ENCODE measurements at places on chromosomes 3 and 15.

DNA sequence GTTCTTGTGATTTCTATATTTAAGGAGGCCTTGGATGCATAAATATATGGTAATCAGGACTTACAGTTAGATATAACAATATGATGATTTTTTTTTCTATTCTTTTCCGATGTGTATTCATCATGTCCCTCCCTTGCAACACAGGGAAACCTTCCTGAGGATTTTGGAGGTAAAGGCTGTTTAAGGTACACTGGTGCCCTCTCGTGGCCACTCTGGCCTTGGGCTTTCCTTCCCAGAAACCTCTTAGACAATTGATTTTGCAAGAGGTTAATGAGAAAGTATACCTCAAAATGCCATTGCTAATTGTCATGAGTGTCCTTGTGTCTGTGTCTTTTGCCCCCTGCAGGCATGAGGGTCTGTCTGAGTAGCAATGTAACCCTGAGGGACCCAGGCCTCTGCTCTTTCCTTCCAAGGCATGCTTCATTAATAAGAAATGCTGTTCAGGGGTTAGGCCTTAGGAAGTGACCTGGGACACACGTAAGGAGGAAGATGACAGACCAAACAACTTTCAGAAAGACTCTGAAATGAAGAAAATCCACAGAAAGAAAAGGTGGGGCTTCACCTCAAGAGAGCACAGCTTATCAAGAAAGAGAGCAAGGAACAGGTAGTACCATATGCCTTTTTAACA is 70.3 kb upstream of the PPP2R3A start:
- DNase-seq: peak; percentile 72

- peak; percentile 0 for DNase-seq
Measured at GRCh38 chr3:68919000-68919399, 13.3 kb downstream of the TAFA4 start.

DNA sequence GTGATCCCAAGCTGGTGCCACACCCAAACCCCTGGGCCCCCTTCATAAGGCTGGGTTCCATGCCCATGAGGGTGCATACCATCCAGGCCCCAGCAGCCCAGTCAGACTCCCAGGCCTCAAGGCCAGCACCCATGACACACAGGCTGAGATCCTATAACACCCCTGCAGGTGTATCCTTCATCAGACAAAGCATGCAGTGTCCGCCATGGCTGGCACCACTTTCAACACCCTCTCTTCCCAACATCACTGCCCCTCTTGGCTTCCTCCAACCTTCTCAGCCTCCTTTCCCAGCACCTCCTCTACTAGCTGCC is 3.5 kb downstream of the CCDC51 start:
- DNase-seq: no peak

DNA sequence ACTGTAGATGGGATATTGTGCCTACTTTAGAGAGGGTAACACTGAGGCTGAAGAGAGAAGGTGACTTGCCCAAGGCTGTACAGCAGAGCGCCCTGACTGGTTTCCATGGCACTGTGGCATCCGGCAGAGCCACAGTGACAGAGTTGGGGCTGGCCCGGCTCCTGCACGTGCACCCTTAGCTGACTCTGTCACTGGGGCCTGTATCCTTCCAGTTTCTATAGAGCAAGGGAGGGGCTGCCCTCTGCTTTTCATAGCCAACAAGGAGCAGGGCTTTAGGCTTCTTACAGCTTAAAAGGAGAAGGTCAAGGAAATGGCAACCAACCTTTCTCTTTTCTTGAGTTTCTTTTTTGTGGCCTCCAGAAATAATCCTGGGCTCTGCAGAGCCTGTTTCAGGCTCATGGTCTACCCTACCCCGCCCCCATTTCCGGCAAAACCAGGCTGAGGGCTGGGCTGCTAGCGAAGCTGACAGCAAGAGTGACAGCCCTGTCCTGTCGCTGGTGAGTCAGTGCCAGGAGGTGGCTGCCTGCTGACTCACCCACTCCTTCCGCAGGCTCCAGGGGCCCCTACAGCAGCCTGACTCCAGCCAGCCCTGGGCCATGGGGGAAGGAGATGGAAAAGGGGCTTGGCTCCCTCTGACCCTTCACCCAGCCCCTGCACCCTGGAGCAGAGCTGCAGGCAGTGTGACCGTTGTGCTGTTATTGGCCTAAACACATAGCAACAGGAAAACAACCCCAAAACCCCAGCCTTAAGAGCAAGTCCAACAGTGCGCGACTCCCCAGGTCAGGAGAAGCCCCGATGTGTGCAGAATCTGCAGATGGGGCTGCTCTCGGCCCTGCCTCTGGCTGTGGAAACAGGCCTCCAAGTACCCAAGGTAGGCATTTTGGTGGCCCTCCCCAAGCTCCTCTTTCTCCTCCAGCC is 29.8 kb downstream of the SLC6A6 start:
- peak; percentile 96 for DNase-seq

DNA sequence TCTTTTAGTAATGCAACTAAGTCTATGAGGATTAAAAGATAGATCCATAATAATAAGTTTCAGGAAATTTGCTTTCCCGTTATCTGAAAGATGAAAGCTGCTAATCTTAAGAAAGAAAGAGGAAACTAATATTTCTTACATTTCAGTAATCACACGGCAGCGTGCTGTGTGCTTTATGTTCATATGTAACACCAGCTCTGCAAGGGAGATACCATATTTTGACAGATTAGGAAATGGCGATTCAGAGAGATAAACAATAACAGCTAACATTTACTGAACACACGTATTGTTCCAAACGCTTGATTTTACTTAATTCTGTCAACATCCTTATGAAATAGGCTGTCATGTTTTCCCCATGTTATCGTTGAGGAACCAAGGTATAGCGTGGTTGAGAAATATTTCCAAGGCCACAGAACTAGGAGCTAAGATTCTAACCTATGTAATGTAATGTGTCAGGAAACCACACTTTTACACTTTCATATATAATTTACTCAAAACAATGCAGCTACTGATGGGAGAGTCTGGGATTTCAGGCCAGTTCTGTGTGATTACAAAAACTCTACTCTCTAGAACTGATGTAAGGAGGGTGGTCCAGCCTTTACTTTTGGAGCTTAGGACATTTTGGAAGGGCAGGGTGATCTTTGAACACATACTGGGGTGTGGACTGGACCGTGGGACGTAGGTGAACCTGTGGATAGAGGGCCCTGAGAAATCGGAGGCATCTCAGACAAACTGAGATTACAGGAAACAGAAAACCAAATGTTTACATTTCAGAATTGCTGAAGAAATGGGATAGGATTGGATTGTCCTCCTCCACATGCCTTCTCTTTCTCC is 100.6 kb downstream of the IL1RAP start:
- DNase-seq: no peak

DNA sequence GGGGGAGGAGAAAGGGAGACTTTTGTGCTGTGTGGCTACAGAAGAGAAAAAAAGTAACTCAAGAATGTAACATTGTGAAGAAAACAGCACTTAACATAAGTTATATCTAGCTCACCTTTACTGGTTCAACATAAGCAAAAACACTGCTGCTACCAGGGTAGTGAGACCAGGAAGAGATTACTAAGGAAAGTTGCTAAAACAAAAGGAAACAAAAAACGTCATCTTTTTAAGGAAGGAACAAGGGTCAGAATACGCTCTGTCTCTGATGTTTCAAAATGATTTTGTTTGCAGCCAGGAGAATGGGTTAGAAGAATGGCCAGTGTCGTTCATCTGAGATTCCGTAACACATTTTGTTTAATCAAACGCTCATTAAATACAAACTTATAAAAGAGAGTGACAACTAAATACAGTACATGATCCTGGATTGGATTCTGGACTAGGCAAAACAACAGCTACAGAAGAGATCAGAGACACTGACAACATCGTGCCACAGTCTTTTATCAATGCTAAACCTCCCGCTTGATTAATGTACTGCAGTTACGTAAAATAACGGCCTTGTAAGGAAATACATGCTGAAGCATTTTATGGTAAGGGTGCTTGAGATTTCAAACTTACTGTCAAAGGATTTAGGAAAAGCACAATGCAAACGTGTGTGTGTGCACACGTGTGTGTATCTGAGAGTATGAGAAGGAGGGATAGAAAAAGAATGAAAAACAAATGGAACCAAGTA is 67.7 kb downstream of the FOXP1 start:
- DNase-seq: no peak

DNA sequence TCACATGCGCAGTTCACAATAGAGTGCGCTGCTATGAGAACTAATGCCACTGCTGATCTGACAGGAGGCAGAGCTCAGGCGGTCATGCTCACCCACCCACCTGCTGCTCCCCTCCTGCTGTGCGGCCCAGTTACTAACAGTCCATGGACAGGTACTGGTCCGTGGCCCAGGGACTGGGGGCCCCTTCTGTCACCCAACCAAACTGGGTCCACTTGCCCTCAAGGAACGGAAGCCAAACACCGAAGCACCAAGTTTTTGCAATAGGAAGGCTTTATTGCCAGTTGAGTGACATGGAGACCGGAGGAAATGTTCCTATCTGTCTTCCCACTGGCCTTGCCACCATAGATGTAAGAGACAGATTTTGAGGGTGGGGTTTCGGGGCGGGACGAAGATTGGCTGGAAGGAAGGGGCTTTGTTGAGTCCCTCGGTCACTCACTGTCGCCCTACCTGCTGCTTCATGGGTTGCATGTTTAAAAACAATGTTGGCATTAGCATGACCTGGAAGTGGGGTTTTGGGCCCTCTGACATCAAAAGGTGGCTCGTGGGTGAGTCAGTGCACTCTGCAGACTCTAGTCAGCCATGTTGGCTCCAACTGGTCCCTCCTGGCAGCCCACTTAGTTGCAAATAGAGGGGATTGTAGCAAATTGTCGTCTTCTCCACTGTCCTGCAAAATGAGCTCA is 141.0 kb downstream of the TJP1 start:
- DNase-seq: no peak

DNA sequence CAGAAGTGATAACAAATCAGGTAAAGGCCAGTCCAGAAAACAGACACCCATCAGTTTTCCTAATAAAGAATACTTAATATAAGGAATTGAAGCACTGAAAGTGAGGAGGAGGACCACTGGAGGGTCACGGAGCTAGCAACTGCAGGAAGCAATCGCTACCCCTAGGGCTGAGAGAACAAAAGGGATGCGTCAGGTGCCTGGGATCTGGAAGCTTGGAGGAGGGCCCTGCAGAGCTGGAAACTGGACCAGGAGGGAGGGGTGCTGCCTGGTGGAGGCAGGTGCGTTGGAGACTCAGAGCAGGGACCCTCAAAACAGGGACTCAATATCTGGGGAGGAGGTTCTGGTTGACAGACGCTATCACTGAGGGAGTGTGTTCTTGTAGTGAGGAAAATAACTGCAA is 308.1 kb upstream of the RASGRP1 start:
- DNase-seq: no peak

DNA sequence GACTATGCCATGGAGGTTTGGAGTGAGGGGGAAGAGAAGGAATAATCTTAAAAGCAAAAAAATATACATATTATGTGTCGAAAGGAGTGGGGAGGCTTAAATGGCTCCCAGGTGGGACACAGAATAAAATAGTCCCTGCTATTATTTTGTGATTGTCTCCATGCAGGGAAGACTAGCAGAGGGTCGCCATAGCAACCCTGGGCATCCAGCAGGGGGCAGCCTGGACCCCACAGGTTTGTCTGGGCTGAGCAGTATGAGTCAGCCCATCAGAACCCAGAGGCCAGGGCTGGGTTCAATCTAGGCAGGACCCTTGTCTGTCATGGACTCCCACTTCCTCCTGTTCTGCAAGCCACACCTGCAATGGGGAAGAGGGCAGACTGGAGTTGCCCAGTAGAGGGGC is 17.6 kb upstream of the LINGO1 start:
- peak; percentile 46 for DNase-seq

DNA sequence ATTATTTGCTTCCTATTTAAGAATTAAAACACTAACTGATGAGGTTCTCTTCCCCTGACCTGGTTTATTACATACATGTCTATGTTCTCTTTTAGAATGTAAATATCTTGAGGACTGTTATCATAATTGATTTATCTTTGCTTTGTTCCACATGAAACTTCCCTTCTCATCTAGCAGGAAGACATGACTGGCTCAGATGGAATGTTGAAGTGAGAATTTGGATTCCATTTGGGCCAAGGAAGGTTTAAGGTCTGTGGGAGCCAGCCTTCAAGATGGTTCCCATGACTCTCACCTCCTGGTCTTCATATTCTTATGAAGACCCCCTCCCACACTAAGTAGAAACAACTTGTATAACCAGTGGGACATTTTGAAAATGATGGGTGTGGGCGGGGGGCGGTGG is 222.2 kb upstream of the GADL1 start:
- no peak for DNase-seq

DNA sequence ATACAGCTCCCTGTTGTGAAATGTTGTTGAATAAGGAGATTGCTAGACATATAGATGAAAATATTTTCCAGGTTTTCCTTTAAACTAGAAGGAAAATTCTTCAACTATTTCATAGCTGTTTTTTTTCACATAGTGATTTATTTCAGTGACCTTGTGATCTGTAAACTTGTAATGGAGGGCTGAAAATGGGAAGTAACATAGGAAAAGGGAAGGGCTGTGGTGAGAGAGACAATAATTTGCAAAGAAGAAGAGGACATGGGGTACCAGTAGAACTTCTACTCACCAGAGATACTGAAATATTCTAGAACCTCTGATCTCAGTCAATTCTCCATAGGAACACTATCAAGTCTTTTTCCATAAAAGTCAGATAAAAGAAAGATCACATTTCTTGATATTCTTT is 60.4 kb downstream of the PLS1 start:
- DNase-seq: no peak

- DNase-seq: no peak
Measured at GRCh38 chr3:113623811-113624210, 72.6 kb downstream of the USF3 start.

- no peak for DNase-seq
Measured at GRCh38 chr15:85598219-85598618, 196.5 kb downstream of the KLHL25 start.

DNA sequence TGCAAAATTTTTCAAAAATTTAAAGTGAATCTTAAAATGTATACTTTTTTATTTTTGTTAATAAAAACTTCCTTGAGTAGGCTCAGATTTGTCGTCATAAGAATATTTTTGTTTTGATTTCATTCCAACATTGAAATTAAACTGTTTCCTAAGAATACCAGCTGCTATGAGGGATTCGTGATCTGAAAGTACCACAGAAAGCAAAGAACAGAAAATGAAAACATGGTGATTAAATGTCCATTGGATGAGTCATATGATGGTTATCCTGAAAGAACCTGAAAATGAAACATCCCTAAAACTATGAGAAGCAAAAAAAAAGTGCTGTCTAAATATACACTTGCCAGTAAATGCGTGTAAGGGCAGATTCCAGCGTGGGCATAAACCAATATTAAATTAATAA is 143.8 kb downstream of the GMNC start:
- no peak for DNase-seq

DNA sequence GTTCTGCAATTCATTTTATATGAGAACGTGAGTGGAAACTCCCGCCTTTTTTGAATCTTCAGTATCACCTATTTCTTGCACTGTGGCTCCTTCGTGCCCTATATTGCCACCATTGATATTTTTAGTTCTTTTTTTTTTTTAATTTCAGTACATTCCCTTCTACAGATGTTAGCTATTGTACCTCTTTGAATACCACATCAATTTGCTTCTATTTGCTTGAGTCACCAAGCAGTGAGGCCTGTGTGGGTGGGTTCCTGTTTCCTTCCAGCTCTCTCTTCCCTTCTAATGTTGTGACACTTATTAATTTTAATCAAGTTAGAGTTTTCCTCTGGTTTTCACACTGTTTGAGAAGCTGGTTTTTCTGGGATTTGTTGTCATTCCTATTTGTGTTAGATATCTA is 8.7 kb downstream of the HACD2 start:
- no peak for DNase-seq

- no peak for DNase-seq
Measured at GRCh38 chr3:170589113-170589512, 3.2 kb upstream of the SLC7A14 start.

GRCh38 chr3:152257563-152258035 is 11.1 kb upstream of the MBNL1 start:
- peak; percentile 72 for DNase-seq

- no peak for DNase-seq
Measured at GRCh38 chr15:91422797-91423196, 322.7 kb downstream of the SV2B start.

Data from NAMALWA (cell line).